Activated CD4-positive, alpha-beta memory T cell treated with anti-CD3 and anti-CD28 coated beads, Interleukin-2, amount 10 ng/mL, durations not matched to agents 7 days and 5 days (primary cell): ENCODE measurements at places on chromosomes 7 and 10. TPM values are rescaled to one million over a fixed set of nuclear protein-coding genes. Genes with fewer than 3 reads are reported as not detected.

GRCh38 chr7:84100866-84101265 lies 93.7 kb downstream of the SEMA3A start:
- DNase-seq, result no peak

Gene PNLIP
- total RNA-seq, result not detected

DNA sequence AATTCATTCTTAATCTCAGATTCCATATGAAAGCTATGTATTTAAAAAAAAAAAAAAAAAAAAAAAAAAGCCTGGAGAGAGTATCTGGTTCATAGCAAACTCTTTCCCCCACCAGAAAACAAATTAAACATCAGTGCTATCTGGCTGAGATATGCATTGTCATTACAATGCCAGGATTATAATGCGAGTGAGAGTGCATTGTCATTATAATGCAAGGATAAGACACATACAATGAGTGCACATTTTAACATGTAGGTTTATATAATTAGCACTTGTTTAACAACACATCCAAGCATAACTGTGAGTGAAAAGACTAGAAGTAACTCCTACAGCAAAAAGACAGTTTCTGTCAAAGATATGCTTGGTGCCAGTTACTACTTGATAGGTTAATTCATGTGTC lies 48.1 kb downstream of the ITPRID1 start:
- no peak for DNase-seq

DNA sequence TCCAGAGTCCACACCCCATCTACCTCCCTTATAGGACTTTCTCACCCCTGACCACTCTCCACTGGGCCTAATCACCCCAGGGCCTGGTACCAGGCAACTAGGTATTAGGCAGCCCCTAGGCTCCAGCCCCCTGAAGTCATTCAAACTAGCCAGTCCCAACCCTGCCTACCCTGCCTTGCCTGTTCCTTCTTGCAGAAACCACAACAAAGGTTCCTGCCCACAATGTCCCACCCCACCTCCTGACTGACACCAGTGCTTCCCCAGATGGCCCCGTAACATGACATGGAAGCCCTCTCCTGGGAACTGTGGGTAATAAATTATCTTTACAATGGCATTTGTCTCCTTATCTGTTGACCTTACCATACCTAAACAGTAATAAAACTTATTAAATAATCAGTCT lies 100.6 kb upstream of the PDE1C start:
- DNase-seq, result no peak

Gene ACTL6B
- total RNA-seq, result not detected

GRCh38 chr7:805261-805660 lies 27.0 kb upstream of the SUN1 start:
- DNase-seq, result no peak

Gene NRAP
- not detected for total RNA-seq

Gene CLDN3
- not detected for total RNA-seq

Gene MORN4
- total RNA-seq, result 2.6 TPM

GRCh38 chr10:131853610-131853964 lies 47.2 kb upstream of the PPP2R2D start:
- DNase-seq, result no peak

DNA sequence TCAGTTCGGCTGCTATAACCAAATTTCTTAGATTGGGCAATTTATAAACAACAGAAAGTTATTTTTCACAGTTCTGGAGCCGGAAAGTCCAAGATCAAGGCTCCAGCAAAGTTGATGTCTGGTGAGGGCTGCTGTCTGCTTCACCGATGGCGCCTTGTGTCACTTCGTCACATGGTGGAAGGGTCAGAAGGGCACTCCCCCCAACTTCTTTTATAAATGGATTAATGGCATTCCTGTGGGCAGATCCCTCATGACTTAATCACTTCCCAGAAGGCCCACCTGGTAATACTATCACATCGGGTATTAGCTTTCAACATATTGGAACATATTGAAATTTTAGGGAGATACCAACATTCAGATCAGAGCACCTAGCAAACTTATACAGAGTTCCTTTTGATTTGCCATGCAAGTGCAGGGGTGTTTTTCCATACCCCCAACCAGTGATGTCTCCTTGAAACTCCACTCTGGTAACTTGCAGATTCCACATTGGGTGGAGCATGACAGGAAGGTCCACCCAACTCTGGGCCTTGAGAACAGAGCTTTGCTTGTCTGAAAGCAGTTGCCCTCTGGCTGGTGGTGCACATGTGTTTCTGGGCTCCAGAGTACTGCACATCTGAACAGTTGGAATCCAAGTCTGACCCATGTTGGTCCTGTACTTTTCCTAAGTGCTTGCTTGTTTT lies 85.1 kb upstream of the KMT2E start:
- no peak for DNase-seq

DNA sequence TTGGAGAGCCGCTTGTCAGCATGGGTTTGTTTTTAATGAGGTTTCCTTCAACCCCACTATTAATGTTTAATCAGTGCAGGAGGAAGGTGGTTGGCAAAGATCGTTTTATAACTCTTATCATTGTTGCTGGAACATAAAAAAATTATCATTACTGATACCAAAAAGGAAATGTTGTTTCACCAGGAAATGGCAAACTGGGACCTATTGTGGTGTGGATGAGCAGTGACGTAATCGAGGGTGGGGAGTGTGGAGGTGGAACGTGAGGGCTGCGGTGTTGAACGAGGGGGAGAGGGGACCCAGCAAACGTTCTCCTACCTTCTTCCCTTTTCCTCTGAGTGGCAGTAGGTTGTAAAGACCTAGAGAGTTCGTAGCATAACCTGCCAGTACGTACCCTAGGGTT lies 71.9 kb upstream of the TOMM7 start:
- no peak for DNase-seq

Gene CDHR3
- total RNA-seq, result 1.4 TPM

DNA sequence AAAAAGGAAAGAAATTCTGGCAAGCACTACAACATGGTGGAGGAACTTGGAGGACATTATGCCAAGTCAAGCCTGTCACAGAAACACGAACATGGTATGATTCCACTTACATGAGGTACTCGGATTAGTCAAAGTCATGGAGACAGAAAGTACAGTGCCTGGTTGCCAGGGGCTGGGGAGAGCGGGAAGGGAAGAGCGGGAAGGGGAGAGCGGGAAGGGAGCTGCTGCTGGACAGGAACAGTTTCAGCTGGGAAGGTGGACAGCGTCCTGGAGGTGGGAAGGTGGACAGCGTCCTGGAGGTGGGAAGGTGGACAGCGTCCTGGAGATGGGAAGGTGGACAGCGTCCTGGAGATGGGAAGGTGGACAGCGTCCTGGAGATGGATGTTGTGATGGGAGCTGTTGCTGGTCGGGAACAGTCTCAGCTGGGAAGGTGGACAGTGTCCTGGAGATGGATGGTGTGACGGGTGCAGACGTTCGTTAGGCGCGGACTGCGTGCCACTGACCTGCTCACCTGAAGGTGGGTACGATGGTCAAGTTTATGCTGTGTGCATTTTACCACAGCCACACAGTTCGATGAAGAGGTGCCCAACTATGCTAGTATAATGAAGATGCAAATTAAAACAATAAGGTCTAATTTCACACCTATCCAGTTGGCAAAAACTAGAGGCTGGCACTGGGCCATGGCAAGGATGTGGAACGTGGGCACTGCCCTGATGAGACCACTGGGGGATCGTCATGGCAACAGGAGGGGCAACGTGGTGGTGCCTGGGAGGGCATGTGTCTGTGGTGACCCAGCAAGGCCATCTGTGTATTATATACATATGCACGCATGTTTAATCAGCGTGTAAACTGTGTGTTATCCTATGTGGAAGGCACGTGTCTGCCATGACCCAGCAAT lies 103.8 kb downstream of the NKX6-2 start:
- DNase-seq, result no peak

DNA sequence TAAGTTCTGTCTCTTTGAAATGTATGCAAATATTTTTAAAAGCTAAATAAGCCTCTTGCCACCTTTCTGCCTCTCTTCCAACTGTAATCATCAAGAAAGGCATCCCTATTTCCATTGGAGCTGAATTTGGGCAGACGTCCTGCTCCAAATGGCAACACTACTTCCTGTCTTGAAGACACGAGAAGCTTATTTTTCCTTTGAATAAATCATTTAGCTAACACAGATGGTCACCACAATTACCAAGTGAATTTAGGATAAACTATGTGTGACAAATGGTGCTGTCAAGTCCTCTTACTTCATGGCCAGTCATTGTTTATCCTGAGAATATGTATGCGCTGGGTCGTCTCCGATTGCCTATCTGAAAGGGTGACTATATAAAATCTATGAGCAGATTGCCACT lies 268.0 kb downstream of the ANKRD7 start:
- no peak for DNase-seq
